Activated CD4-positive, CD25-positive, alpha-beta regulatory T cell (primary cell): ENCODE measurements at places on chromosomes 11 and 22.

DNA sequence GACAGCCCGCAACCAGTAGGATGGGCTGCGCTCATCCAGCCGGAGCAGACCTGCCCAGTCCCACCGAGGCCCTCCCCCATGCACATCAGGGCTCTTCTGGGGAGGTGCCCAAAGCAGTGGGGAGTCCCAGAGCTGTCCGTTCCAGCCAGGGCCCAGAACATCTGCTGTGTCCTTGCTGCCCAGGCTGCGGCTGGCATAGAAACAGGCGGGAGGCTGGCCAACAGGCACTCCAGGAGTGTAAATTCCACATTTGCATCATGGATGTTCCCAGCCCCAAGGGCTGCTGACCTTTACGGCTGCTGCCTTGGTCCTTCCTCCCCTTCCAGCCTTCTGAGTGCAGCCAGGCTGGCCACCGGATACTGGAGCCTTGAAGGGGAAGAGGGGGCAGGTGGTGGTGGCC is 30.0 kb upstream of the SYT7 start:
- DNase-seq, result no peak

- no peak for DNase-seq
These were observed 130.5 kb upstream of the B3GAT1 start for GRCh38 chr11:134542401-134543165.

DNA sequence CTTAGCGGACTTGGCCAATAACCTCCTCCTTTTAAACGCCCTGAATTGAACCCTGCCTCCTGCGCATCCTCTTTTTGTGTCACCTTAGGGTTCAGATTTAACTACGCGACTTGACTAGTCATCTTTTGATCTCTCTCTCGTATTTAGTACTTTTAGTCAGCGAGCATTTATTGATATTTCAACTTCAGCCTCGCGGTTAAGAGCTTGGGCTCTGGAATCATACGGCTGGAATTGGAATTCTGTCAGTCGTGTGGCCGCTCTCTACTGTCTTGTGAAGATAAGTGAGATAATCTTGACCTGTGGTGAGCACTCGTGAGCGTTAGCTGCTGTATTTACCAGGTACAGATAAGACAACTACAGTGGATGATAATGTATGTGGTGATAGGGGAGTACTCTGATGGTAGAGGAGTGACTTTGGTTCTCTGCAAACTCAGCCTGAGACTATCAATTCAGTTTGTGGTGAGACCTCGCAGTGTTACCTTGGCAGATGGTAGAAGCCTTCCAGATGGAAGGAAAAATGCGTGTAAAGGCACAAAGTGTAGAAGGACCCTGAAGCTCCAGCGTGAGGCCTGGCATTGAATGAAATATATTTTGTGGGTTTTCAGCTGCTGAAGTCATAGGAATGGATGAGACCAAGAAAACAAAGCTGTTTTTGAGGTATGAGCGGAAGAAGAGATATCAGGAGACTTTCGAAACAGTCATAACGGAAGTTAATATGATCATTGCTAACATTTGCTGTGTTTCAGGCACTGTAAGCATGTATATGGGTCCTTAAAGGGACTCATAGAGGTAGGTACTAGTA is 682 bp downstream of the ATM start:
- no peak for DNase-seq

DNA sequence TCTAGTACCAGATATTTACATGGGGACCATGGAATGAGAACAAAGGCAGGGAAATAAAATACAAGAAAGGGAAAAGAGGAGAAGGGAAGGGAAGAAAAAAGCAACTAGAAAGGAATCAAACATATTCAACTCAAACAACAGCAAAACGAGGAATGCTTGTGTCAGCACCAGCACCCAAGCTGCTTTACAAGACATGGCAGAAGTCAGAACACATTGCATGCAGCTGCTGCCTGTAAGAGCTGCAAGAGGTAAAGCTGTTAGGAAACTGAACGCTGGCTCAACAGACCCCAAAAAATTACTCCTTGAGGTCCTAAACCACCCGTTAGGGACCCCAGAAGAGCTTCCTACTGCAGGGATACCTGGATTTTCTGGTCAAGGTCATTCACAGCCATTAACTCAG is 296.9 kb downstream of the OPCML start:
- no peak for DNase-seq

GRCh38 chr22:32380991-32381390 is 23.3 kb downstream of the RFPL3 start:
- no peak for DNase-seq

- no peak for DNase-seq
These were observed 194.7 kb upstream of the E2F8 start for GRCh38 chr11:19435306-19435989.

DNA sequence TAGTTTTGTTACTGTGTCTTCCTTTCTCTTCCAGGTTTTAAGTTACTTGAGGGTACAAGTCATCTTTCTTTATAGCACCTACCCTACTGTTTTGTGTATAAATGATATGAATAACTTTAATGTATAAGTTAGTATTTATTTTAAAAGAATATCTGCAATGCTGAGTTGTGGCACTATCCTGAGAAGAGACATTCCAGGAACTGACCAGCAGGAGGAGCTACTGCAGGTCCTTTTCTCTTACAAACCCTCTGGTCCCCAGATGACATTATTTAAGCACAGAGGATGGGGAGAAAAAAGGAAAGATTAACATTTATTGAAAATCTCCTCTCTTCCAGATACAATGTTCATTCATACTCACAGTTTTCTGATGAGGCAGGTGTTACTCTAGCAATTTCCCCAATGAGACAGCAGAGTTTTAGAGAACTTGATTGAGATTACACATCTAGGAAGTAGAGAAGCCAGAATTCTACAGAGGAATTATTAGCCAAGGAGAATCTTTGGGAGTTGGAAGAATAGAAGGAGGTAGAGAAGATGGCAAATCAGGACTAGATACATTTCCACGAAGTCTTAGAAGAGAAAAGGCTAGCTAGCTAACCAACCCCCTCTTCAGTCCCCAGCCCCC is 541.2 kb upstream of the API5 start:
- DNase-seq, result no peak

GRCh38 chr11:10331548-10332289 is 26.8 kb downstream of the ADM start:
- no peak for DNase-seq

DNA sequence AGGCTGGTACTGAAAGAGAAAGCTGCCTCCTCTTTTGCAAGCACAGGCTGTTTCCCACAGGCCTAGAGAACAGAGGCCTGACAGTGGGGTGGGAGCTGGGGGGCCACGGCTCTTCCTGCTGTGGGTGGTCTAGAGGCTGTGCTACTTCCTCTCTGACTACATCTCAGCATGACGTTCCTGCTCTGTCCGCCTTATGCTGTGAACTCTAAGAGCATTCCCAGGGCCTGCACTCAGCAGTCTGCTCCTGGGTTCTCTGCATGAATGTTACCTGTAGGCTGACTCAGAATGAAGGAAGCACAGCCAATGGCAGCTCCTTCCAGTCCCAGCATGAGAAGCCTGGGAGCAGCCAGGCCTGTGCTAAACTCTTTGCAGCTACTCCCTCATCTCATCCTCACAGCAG is 534.3 kb downstream of the NTM start:
- DNase-seq, result no peak

GRCh38 chr11:16813126-16813525 is 74.7 kb downstream of the C11orf58 start:
- no peak for DNase-seq

DNA sequence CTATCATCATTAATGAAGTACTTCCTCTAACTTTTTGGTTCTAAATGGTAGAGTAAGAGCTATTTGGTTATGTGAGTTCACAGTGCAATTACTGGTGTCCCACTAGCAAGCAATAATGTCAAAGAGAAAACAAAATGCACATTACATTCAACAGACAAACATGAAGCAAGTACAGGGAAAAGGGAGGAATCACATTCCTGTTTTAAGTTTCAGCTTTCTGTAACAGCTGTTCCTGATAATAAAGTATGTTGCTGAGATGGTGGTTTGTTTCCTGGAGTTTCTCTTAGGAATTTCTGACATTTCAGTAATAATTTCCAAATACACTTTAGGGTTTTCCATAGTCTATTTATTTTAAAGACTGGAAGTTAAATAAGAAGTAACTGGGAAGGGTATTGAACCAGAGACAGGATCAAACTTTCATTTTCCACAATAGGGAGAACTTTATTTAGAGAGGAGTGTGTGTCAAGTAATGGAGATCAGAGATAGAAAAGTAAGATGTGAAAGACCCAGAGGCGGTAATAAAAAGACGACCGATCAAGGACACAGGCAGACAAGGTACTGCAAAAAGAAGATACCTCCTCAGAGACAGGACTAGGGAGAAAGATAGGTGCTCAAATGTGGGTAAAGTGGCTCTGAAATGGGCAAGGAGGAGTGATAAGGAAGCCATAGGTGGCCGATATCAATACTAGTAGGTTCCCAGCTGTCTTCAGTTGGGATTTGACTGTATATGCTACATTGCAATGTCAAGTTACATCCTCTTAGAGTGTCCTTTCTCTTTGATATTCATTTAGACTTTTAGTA is 20.8 kb upstream of the CLNS1A start:
- no peak for DNase-seq

GRCh38 chr22:19525116-19525660 is 978 bp upstream of the CLDN5 start:
- no peak for DNase-seq

- no peak for DNase-seq
These were observed 459.0 kb downstream of the SOX6 start for GRCh38 chr11:15897211-15897960.

DNA sequence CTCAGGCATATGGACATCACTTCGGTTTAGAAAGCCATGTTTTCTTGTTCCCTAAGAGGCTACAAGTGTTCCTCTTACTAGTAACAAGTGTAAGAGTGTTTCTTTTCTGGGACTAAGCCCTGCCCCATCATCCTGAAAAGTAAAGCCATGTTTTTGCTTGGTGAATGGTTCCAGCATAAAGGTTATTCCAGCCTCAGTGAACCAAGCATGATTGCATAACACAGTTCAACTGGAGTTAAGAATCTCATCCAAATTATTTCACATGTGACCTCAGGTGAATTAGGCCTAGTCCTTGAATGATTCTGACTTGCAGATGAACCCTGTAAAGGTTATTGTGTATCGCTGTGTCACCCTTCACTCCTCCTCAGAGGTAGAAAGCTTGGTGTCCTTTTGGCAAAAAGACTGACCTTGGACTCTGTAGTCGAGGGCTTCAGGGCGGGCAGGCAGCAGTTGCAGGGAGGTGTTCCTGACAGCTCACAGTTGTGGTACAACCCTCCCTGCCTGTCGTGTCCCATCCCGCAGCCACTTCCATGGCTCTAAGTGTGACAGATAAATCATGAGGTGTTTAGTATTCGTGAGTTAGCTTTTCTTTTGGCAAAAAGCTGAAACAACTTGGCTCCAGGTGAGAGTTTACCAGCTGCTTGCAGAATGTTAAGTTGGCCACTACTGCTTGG is 321.8 kb downstream of the CADM1 start:
- no peak for DNase-seq

- DNase-seq, result no peak
These were observed 59.4 kb upstream of the A4GALT start for GRCh38 chr22:42780070-42780540.

DNA sequence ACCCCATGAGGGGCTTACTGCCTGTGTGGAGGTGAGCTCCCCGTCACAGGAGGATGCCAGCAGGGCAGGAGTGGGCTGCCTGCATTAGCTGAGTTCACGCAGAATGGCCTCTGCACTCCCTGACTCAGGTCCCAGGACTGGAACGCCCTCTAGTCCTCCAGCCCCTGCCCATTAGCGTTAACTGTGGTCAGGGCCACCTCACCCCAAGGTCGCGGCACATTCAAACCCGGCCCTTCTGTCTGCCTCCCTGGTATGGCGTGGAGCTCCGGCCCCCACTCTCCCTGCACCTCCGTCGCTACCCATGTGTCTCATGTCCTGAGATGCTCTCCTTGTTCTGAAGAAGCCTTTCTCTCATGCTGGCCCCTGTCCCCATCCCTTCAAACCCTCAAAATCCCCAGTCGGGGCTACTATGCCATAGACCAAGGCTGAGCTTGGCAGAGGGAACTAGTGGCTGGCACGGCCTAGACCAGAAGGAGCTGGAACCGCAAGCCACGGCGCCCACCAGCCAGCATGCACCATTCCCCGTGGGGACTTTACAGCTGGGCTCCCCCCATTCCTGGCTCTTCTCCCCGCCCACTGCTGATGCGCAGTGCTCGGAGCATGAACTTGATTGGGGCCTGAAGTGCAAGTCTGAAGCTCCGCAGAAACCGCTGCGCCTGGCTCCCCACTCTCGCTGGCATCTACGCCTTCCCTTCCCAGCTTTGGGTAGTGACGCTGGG is 79.5 kb upstream of the RTL6 start:
- DNase-seq, result no peak

DNA sequence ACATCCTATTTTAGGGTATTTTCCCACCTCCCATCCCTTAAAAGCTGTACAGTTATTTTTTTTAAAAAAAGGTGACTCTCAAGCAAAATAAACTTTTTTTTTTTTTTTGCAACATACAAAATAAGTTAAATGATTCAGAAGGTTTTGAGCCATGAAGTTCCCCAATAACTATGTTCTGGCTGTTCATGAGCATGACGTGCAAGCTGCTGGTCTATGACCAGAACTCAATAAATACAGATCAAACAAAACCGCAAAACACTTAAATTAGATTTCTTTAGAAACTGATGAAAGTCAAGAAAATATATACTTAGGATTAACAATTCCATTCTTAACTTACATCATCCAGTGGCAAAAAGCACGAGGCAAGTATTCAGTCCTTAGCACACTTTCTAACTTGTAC is 24.1 kb upstream of the CLNS1A start:
- DNase-seq, result no peak

DNA sequence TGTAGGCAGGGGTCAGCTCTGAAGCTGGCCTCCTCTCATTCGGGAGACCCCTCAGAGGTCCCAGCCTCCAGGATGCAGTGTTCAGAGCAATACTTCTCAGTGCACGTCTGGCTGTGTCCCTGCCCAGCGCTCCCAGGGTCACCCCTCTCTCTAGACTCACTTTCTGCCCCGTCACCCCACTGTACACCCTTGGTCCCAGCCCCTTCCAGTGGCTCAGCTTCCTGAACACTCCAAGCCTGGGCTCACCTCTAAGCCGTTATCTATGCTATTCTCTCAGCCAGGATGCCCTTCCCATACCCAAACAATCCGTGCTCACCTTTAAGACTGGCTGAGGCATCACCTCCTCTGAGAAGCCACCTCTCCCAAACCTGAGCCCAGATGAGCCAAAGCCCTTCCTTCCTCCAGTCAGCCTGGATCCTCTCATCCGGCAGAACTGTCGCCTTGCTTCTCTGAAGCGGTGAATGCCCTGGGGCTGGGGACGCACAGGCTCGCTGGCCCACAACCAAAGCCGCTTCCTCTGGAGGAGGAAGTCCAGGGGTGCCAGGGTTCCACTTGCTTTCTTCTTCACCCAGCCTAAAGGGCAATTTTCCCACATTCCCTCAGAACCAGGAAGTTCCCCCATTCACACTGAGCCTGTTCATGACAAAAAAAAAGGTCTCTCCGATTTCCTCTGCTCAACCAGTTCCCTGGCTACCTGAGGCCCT is 13.7 kb upstream of the CDKN1C start:
- no peak for DNase-seq
